Activated naive CD4-positive, alpha-beta T cell treated with Interleukin-2 at 50 U/mL for 16 hours (primary cell): ENCODE measurements at places on chromosomes 12 and 14.

DNA sequence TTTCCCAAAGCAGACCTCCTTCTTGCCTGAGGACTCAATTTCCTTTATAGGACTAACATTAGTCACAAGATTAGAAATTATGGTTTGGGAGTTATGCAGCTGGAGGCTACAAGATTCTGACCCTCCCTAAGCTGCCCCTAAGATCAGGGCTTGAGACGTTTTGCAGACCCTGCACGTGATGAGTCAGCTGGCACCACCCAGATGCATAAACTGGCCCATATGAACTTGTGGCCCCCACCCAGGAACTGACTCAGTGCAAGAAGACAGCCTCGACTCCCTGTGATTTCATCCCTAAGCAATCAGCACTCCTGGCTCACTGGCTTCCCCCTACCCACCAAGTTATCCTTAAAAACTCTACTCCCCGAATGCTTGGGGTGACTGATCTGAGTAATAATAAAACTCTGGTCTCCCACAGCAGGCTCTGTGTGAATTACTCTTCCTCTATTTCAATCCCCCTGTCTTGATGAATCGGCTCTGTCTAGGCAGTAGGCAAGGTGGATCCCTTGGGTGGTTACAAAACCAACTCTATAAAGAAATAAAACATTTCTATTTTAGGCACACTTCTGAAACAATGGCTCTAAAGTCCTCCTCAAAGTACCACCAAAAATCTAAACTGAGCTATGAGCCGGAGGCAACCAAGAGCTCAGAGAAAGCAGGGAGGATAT lies 233.4 kb downstream of the TMEM132D start:
- DNase-seq, result no peak

- DNase-seq, result no peak
These were observed 89.8 kb downstream of the FAR2 start for GRCh38 chr12:29238822-29239291.

GRCh38 chr12:85923767-85924331 lies 49.8 kb downstream of the NTS start:
- no peak for DNase-seq

- DNase-seq, result no peak
These were observed 26.8 kb downstream of the RGS6 start for GRCh38 chr14:71959055-71959454.

DNA sequence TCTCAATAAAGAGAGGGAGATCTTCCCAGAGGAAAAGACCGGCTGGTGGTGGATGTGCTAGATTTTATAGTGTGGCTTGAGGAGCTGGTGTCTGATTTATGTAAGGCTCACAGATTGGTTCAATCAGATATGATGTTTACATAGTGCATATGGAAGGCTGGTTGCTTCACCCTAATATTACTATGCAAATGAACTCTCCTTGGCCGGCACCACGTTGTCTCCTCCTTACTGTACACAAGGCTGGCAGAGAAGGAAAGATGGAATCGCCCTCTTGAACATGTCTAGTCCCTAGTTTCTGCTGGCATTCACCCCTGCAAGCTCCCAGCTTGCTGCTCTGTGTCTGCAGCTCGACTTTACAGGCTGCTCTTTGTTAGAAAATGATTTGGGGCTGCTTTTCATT lies 8.9 kb downstream of the FAM186A start:
- no peak for DNase-seq

- no peak for DNase-seq
These were observed 2.9 kb upstream of the BIN2 start for GRCh38 chr12:51326698-51327439.

DNA sequence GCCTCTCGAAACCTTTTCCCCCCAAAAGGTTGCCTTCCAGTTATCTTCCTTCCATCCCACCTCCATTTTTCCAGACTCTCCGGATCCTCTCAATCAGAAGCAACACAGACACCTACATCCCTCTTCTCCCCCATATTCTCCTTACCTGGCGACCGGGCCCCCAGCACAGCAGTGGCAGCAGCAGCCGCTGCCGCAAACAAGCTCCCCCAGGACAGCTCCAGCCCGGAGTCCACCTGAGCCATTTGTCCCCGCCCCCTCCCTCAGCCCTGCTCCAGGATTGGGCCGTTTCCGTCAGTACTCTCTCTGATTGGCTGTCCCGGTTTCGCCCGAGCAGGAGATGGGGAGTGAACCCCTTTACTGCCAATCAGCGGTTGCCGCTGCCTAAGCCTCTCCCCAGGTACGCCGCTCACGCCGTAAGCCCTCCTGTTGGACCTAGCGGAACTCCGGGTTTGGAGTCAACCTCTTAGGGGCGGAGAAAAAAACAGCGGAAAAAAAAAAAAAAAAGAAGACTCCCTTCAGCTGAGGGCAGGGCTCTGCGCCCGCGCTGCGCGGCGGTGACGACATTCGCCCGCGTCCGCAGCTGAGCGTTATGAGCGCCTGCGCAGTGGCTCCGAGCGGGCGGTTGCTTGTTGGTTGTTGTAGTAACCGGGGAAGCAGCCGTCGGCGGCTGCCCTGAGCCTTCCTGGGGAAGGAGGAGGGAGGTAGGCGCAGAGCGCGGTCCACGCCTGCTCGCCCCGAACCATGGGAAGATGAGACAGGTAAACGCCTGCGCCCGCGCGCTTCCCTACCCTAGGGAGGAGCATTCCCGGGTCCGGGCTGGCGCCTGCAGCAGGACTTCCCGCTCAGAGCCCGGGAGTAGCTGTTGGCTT lies at the start of the genes ERG28 and TTLL5:
ERG28 (minus strand) TSS at position 247 of the 869 bp plus-strand sequence. CDS start 3,374 bp downstream, outside the sequence.
TTLL5 (plus strand) TSS at position 617 of the 869 bp plus-strand sequence. CDS start 1,904 bp downstream, outside the sequence.
- peak; percentile 97 for DNase-seq

- no peak for DNase-seq
These were observed 29.2 kb downstream of the GALNT16 start for GRCh38 chr14:69288956-69289705.

DNA sequence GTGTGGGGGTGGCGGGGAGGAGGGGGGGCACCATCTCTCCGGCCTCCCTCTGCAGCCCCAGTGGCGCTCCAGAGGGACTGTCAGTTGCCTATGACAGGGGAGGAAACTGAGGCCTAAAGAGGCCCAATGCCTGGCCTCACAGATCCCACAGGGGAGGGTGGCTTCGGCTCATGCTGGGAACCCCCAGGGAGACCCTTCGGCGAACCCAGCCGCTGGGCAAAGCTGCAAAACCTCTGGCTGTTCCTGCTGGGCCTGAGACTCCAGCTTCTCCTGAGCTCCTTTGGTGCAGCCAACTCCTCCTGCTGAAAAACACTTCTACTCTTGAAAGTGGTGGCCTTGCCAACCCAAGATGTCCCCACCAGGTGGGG lies 170.1 kb upstream of the RTL1 start:
- DNase-seq, result no peak

DNA sequence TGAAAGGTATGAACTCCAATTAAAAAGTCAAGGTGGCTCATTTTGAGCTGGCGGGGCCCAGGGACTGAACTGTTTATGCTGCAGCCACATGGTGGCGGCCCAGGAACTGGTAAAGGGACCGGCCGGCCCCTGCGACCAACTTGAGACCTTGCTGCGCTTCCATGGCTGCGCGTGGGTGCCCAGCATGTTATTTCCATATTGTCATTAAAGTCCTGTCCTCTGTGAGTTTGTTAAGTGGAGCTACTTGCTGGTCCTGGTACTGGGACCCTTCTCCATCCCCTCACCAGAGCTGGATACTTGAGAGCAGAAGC lies 62.3 kb downstream of the BEGAIN start:
- no peak for DNase-seq

DNA sequence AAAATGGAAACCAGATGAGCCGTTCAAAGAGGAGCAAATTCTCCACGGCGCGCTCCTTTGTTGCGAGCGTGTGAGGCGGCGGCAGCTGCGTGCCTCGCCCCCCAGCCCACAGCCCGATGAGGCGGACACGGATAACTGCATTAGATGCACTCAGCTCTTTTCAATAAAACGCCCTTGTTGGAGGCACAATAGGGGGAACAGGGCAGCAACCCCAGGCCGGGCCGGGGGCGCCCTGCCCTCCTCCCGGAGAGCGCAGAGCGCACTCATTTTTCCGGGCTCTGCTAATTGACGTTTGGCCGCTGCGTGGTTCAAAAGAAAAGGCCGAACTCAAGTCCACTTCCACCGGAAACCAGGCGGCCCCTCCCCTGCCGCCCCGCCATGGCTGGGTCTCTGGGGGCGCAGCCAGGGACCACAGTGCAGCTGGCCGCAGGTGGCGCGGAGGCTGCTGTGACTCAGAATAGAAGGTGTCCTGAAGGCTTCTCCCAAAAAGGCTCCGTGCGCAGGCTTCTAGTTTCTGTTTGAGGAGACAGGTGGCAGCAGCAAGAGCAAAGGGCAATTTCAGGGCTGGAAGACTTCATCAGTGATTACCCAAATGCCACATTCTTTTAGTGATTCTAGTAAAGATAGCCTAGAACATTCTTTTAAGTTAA lies 29.0 kb upstream of the SMOC1 start:
- no peak for DNase-seq

DNA sequence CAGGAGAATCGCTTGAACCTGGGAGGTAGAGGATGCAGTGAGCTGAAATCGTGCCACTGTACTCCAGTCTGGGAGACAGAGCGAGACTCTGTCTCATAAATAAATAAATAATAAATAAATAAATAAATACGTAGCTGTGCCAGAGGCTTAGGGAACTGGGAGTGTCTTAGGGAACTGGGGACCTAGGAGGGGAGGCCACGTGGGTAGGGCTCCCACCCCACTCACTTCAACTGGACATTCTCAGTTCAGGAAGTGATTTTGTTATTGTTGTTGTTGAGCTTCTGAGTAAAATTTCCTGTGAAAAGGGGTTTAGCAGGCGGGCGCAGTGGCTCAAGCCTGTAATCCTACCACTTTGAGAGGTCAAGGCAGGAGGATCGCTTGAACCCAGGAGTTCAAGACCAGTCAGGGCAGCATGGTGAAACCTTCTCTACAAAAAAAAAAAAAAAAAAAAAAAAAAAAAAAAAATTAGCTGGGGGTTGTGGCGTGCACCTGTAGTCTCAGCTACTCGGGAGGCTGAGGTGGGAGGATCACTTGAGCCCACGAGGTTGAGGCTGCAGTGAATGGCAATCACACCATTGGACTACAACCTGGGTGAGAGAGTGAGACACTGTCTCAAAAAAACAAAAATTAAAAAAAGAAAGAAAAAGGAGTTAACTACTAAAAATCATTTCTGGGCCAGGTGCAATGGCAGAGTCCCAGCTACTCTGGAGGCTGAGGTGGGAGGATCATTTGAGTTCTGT lies 19.0 kb upstream of the ANKRD9 start:
- no peak for DNase-seq

- no peak for DNase-seq
These were observed 187.0 kb downstream of the GRIP1 start for GRCh38 chr12:66491853-66492252.

GRCh38 chr12:53051058-53051880 lies 1.4 kb downstream of the TNS2 start:
- DNase-seq, result no peak

DNA sequence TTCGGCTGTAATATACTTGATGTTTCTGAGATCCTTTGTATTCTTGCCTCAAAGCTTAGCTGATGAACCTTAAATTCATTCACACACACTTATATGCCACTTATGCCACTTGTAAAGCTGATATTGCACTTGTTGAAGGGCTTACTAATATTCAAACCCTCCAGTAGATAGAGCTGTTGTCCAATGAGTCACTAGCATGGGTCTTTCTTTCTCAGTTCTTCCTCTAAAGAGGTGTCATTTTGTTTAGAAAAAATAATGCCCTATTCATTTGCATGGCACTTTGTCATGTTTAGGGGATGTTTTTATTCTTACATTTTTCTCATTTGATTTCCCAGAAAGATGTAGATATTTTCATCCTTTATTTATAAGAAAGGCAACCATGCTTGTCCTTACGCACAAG lies 56.4 kb downstream of the MON2 start:
- DNase-seq, result no peak

GRCh38 chr14:79256380-79256779 lies 954.9 kb downstream of the DIO2 start:
- no peak for DNase-seq
